ENCODE measurements at places on chromosomes 6 and 20.

DNA sequence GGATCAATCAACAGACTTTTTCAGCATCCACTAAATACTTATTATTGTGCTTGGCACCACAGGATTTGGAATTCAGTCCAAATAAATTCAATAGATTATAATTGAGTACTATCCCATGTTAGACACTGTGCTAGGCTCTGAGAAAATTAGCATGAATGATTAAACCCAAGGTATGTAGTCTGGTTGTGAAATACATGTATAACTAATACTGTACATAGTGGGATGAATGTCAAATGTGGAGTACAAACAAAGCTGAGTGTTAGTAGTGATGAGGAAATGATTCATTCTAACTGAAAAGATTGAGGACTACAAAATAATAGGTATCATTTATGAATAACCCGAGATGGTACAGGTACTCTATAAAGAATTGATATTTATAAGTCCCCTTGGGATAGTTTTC is 111.9 kb upstream of the FLRT3 start:
- DNase-seq: no peak

DNA sequence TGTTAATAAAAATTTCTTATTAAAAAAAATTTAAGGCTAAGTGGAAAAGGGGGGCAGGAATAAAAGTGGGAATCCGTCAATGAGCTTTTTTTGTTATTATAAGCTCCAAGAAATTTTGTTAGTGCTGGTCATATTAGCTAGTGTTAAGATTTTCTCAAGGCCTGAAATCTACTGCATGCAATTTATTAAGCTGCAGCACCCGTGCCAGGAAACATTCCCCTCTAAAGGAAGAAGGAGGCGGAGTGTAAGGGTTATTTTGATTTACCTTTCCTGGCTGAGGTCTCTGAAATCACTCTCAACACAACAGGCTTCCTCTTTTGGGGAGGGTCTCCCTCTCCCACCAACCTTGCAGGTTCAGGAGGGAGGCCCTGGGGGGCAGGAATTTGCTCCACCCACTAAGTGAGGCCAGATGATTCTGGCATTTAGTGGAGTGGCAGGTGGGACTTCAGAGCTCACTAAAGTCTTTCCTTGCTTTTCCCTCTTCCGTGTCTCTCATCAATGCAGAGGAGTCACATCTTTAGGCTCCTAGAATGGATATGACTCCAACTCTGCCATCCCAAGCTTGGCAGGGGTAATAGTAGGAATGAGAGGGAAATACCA is 168.8 kb downstream of the BCAS1 start:
- no peak for DNase-seq

- no peak for DNase-seq
Measured at GRCh38 chr6:113363866-113364265, 493.3 kb upstream of the MARCKS start.

- DNase-seq: no peak
Measured at GRCh38 chr6:143823548-143823947, 19.6 kb upstream of the LTV1 start.

GRCh38 chr20:22282696-22283095 is 301.7 kb downstream of the FOXA2 start:
- DNase-seq: no peak

DNA sequence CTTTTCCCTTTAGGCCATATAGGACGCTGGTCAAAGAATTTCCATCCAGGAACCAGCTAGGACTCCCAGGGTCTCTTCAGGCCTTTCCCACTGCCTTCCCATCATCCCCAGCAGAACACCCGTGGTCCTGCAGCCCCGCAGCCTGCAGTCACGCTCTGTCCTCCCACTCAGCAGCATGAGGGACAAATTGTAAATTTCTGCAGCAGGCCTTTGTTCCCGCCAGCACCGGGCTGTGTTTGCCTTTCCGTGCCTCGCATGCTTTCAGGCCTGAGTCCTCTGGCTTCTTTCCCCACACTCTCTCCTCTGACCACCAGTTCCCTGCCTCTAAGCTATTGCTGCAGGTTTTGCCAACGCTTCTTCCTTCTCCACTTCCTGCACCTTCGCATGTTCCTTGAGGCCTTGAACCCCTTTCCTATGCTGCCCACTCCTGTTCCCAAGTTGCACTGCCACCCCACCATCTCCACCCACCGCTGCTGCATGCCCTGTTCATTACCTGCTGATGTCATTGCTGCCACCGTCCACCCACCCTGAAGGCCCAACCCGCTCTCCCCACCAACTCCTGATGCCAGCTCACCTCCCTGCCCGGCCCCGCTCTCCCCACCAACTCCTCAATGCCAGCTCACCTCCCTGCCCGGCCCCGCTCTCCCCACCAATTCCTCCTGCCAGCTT is 49.8 kb downstream of the RNASET2 start:
- DNase-seq: no peak

GRCh38 chr20:54083459-54083858 is 13.1 kb upstream of the BCAS1 start:
- no peak for DNase-seq

DNA sequence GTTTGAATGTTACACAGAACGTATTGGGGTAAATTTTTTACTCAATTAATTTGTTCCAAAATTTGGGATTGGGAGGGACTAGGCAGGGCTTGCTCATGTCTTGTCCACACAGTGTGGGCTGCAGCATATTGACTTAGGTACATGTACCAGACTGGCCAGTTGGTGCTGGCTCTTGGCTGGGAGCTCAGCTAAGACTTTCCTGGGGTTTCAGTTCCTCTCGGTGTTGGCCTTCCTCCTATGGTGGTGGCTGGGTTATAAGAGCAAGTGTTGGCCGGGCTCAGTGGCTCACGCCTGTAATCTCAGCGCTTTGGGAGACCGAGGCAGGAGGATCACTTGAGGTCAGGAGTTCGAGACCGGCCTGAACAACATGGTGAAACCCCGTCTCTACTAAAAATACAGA is 4.9 kb downstream of the CENPQ start:
- DNase-seq: no peak

GRCh38 chr6:17497535-17498095 is 102.5 kb upstream of the FAM8A1 start:
- DNase-seq: no peak

DNA sequence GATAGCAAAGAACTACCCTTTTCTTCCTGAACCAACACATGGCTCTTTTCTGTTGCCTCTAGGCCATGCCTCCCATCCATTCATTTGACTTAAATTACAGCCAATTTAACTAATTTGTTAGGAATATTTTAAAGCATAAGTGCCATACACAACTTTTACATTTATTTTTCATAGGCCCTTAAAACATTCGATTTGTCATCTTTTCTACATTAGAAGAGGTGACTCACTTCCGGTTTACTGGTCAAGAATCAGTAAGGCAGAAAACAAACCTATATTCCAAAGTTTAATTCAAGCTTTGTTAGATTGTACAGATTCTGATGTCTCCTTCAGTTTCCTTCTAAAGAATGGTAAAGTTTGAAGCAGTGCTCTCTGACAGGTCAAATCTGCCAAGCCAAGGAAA is 344.3 kb downstream of the SAMD5 start:
- no peak for DNase-seq

DNA sequence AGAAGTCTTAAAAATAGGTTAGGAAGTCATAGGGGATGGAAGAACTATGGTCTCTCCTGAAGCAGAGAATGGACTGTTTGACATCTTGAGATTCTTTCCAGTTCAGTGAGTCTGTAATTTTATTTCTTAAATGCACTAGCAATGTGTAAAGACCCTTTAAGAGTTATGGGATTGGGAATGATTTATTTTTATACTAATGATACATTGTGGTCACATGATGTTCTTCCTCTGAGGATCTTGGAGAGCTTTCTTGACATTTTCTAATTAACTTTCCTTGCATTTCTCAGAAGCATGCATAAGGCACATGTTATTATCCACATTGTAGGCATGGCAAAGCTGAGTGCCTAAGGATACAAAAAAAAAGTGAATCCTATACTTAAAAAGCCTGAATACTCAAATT is 507.6 kb upstream of the NRSN1 start:
- DNase-seq: no peak

GRCh38 chr6:36915599-36915998 is 29.8 kb downstream of the C6orf89 start:
- DNase-seq: no peak

DNA sequence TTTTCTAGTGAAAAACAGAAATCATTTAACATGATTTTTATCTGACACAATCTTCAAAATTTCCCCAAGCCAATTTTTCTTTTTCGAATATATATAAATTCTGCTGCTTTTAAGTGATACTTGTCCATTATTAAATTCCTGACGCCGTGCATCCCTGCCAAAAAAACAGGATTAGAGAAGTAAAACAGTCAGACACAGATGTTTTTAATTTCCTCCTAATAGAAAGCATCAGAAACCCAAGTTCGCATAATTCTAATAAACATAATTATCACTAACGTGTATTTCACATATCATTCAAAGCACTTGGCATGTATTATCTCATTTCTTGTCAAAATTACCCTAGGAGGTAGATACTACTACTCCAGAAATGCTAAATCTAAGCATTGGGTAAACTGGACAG is 179.5 kb downstream of the ZFP64 start:
- no peak for DNase-seq

- no peak for DNase-seq
Measured at GRCh38 chr20:17480696-17481095, 50.5 kb downstream of the BFSP1 start.

DNA sequence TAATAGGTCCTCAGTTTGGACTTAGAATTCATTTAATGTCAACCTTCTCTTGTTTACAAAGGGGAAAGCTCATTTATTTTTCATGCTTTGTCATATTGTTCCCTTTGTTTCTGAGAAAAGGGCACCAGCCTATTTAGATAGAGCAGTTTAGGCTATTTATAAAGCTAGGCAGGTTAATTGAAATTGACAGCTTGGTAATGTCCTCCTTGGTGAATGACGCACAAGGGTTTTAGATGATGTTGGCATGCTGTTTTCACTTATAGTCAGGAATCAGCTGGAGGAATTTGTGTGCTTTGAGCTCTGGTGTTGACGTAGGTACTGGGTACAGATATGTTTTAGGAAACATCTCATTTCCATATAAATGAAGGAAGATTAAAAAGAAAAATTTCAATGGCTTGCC is 45.2 kb downstream of the BCKDHB start:
- no peak for DNase-seq

DNA sequence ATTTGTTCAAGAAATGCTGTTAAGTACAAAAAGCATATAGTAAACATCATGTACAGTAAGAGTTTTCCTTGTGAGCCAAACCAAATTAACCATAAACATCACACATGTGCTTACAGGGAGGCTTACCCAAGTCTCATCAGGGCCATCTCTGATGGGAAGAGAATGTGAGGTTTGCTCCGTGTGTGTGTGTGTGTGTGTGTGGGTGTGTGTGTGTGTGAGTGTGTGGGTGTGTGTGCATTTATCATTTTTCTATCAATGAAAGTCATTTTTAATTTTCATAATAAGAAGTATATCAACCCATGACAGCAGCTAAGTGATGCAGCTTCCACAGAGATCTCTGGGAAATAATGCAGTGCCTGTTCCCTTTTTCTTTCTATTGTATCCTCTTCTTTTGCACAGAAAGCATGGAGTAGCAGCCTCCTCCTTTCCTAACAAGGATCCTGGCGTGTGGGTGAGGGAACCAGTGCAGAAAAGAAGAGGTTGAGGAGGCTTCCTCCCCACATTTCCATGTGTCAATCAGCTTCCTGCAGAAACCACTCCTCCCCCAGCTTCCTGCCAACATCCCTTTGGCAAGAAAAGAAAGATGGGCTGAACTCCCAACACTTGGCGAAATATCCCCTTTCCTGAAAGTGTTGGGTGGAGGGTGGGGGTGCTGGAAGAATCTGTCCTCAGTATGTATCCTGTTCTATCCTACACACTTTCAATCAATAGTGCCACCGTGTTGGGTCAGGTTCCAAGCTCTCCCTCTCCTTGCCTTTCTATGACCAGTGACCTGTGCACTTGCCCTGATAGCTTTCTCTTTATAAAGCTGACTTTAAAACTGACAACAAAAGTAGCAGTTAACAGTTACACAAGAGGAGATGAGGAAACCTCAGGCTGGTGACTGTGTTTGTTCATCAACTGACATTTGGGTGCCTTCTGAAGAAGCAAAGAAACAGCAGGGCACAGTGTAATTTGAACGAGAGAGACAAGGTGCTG is 251.8 kb upstream of the CITED2 start:
- no peak for DNase-seq

DNA sequence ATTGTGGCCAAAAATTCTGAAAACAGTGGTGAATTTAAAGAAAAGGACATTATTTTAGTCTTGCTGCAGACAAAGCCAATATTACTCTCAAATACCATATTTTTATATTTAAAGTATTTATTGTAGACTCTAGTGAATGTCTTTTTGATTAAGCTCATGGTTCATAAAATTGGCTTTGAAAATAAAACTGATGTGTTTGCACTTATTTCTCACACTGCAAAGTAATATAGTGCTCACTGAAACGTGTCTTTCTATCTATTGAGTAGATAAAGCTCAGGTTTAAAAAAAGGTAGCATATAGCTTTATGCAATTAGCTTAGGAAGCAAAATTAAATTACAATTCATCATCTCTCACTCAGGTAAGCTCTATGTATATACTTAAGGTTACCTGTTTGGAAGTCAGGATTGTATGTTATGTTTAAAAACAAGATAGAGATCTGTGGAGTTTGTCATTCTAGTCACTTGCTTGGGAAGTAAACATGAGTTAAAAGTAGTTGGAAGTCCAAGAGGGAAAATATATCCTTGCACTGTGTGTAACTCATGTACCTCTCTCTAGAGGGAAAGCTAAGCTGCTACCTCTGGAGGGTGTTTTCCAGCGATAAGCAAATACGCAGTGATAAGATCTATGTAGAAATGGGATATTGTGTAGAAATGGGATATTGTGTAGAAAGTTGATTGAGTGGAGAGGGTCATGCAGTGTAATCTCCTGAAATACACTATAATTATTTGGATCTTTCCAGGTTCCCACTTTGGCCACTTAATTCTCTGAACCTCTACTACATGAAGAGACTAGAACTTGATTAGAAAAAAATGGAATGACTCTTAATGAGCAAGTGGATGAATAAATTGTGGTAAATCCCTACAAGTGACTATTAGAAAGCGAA is 29.9 kb upstream of the SPTLC3 start:
- DNase-seq: no peak

DNA sequence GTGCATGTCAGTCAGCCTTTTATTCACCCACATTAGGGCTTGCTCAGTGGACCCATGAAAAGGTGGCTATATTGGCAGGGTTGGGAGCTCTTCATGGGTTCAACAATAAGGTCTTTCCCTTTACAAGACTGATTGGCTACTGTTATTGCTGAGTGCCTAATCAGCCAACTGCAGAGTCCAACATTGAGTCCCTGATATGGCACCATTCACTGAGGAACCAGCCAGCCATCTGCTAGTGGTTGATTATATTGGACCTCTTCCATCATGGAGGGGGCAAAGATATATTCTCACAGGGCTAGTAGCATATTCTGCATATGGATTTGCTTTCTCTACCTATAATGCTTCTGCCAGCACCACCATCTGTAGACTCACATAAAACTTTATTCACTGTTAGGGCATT is 69.9 kb downstream of the CDKAL1 start:
- no peak for DNase-seq

All from glutamatergic neuron (in vitro differentiated cells).